ENCODE measurements at places on chromosomes 3 and 15.

GRCh38 chr3:42764561-42765295 is 8.3 kb downstream of the CCDC13 start:
- DNase-seq = no peak

GRCh38 chr3:115469649-115470048 is 153.7 kb upstream of the GAP43 start:
- DNase-seq = no peak

DNA sequence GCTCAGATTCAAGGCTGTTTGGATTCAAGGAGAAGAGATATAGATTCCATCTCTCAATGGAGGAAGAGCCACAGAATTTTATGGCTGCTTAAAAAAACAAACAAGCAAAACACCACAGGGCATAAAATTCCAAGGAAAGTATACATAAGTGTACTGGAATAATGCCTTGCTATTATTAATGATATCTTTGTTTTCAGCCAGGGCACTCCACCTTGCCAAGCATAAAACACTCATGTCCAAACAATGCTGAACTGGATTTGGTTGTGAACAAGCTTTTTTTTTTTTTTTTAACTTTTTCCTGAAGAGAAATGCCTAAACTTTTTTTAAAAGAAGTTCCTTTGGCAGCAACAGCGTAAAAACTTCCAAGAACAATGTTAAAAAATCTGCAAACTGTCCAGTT is 4.8 kb upstream of the CLSTN2 start:
- DNase-seq = no peak

DNA sequence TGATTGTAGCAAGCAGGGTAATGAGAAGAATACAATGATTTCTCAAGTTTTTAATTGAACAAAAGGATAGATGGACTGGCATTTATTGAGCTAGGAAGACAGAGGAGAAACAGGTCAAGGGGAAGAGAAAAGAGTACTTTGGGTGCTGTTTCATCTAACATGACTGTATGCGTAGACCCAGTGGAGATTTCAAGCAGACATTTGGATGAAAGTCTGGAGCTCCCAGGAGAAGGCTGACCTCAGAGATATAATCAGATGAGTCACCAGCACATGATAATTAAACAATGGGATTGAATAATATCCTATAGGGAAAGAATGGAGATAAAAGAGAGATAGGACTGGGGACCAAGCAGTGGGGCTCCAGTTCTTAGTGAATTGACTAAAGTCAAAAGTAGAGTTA is 194.9 kb downstream of the ARRDC4 start:
- DNase-seq = no peak

DNA sequence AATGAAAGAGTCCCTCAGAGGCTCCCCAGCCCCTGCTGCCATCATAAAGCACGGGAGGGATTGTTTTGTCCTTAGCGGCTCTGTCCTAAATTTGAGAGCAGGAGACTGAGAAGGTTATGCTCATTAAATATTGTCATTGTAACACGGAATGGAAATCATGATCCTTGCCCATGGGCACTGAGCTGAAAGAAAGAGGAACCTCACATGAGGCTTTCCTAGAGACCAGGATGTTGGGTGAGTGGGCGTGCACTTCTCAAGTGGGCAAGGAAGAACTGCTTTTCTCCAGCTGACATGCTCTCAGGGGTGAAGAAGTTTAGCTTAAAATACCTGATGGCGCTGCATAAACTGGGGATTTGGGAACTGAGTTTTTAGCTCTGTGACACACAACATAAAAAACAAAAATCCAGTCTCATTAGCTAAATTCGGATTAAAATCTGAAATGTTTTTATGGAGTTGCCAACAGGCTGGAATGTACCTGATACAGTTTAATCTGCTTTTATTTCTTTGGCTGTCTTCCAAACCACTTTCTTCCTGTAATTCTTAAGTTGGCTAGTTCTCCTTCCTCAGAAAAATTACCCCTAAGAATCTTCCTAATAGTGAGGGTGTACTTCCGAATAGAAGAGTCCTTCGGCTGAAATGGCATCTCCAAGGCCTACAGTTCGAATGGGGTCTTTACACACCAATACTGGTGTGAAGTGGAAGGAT is 31.7 kb downstream of the ADPGK start:
- no peak for DNase-seq
